T-helper 17 cell (primary cell): ENCODE measurements at places on chromosomes 6 and 20. TPM values are rescaled to one million over a fixed set of nuclear protein-coding genes. Genes with fewer than 3 reads are reported as not detected.

DNA sequence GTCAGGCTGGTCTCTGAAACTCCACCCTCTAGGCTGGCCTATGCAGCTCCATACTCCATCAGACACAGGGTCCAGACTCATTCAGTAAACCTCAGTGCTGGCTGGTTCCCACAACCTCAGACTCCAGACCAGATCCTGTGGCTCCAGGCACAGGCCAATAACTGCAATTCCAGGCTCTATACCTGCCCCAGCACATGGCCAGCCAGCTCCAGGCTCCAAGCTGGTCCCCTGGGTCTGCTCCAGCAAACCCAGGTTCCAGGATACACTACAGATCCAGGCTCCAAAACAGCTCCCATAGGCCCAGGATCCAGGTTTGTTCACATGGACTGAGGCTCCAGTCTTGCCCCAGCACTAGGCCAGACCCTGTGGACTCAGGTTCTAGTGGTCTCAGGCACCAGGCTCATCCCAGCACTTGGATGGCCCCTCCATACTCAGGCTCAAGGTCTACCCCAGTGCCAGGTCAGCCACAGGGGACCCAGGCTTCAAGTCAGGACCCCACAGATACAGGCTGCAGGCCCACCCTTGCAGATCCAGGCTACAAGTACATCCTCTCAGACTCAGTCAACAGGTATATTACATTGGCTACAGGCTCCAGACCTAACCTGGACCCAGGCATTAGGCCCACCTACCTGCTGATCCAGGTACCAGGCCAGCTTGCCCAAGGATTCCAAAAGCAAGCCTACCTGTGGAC, 117.6 kb upstream of the TMEM170B start:
- peaks cover 6% of the 10 kb centered on the region for H3K27me3 ChIP-seq
- no peak overlapping the region for H3K27ac ChIP-seq
- no peaks in the 10 kb centered on the region for H3K36me3 ChIP-seq
- peaks cover 3% of the 10 kb centered on the region for H3K4me1 ChIP-seq

DNA sequence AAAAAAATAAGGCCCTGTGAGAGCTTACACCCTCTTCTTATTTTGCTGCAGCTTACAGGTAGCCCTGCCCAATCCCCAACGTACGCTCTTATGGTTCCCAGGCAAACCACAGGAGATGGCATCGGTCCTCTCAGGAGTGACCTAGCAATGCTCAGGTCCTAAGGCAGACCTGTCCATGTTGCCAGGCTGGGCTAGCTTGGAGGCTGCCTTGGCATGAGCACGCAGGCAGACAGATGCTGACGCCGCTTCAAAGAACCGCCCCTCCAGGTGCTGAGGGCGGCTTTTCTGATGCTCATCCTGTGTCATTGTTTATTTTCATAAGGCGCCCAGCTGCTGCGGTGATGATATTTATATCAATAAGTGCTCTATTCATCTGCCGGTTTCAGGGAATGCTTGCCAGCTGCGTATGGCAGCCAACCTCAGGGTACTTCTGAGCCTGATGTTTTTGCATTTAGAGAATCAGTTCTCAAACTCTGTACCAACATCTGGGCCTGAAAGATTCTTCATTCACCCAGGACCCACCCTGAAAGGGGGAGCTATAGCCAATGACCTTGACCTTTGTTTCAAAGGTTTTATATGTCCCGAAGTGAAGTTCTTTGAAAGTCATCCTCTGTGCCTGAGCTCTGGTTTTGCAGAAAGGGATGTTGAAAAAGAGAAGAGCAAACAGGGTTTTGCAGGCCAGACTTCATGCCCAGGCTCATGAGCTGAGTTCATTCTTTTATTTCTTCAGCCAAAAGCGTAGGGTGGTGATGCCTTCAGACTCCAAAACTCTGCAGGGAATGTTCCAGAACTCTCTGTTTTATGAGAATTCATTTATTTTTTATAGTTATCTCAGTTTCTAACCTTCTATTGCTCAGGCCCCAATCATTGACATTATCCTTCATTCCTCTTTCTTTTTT, 475.6 kb upstream of the CHD6 start:
- peaks cover 6% of the 10 kb centered on the region for H3K27me3 ChIP-seq
- no peak overlapping the region for H3K4me3 ChIP-seq
- no peak for DNase-seq
- H3K27ac ChIP-seq = no peak overlapping the region

GRCh38 chr6:119865466-119866350, 516.1 kb upstream of the MAN1A1 start:
- no peak overlapping the region for H3K4me3 ChIP-seq
- no peak overlapping the region for H3K27ac ChIP-seq
- H3K27me3 ChIP-seq = peaks cover 21% of the 10 kb centered on the region

DNA sequence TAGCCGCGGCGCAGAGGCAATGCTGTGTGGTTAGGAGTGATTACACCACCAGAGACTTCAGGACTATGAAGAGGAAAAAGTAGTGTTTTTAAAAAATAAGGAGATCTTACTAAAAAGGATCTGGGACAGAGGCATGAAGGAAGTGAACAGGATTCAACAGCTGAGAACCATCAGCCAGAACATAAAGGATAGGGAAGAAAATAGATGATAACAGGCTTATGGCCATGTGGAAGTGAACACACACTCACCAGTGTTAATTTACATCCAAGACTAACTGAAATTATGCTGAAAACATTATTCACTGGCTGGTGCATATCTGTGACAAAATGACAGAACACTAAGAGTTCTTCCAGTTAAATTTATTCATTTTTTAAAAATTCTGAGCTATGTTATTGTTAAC, 47.5 kb upstream of the BCLAF1 start:
- no peak overlapping the region for H3K27ac ChIP-seq
- no peaks in the 10 kb centered on the region for H3K36me3 ChIP-seq
- H3K27me3 ChIP-seq = no peaks in the 10 kb centered on the region
- DNase-seq = no peak
- H3K4me1 ChIP-seq = no peaks in the 10 kb centered on the region

GRCh38 chr6:125519367-125519766, 217.6 kb upstream of the HDDC2 start:
- H3K27me3 ChIP-seq = peaks cover 11% of the 10 kb centered on the region
- no peaks in the 10 kb centered on the region for H3K4me1 ChIP-seq
- no peak for DNase-seq
- no peaks in the 10 kb centered on the region for H3K36me3 ChIP-seq
- H3K4me3 ChIP-seq = no peak overlapping the region

GRCh38 chr20:45828589-45828988, 1.5 kb upstream of the TNNC2 start:
- no peak overlapping the region for H3K4me3 ChIP-seq
- no peak for DNase-seq
- peaks cover 4% of the 10 kb centered on the region for H3K36me3 ChIP-seq
- peaks cover 14% of the 10 kb centered on the region for H3K27me3 ChIP-seq

DNA sequence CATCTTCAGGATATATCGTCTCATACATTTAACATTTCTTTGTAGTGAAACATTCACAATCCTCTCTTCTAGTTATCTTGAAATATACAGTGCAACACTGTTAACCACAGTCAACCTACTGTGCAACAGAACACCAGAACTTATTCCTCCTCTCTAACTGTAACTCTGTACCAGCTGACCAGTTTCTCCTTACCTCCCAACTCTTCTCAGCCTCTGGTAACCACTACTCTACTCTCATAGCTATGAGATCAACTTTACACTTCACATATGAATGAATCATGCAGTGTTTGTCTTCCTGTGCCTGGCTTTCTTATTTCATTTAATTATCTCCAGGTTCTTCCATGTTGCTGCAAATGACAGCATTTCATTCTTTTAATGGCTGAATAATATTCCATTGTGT, 337.6 kb downstream of the BTBD9 start:
- no peaks in the 10 kb centered on the region for H3K27me3 ChIP-seq
- no peaks in the 10 kb centered on the region for H3K36me3 ChIP-seq
- DNase-seq = no peak
- no peak overlapping the region for H3K27ac ChIP-seq
- no peak overlapping the region for H3K4me3 ChIP-seq
- H3K4me1 ChIP-seq = no peaks in the 10 kb centered on the region

Gene GSTA4
- 0.60 TPM for total RNA-seq

Gene COL12A1
- not detected for total RNA-seq

Gene EYA4
- not detected for total RNA-seq
